Stimulated activated CD4-positive, alpha-beta T cell treated with anti-CD3 and anti-CD28 coated beads, Interleukin-2, amount 100 ng/mL, for 24 hours (primary cell): ENCODE measurements at places on chromosomes 13 and 19.

DNA sequence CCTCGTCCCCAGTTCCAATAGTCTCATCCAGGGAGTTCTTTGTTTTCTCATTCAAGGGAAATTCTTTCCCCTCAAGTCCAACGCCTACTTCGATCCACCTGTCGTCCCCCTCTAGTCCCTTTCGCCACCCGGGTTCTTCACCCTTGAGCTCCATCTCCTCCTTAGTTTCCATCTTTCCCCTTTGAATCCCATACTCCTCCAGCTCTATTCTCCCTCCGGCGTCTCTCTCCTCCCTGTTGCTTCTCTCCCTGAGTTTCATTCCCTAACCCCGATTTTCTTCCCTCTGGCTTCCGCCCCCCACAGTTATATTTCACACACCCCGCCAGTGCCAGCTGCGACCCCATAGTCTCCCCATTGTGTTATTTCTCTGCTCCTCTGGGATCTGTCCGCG, 628 bp upstream of the SLC17A7 start:
- DNase-seq = no peak

DNA sequence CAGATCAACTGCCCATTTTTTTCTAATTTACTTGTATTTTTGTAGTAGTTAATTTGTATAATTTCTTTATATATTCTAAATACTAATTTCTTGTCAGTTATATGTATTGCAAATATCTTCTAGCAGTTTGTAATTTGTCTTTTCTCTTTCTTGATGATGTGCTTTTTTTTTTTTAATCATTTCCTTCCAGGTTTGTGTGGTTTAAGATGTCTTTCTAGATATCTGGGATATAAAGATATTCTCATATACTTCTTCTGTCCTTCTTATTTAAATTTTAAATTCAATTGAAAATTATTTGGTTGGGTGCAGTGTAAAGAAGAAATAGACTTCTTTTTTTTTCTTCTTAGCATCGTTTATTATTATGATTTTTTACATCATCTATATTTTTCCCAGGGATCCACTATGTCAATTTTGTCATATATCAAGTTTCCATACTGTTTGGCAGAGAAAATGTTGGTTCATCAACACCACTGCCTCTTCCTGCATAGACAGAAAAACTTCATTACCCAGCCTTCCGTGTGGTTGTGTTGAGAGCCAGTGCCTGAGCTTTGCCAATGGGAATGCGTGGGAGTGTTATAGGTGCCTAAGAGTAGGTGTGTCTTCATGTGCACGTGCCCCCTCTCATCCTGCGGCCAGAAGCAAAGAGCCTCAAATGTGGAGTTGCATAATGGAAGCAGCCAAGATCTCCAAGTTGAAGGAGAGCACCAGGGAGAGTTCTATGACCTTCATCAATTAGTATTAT, 15.8 kb downstream of the CPB2 start:
- DNase-seq = no peak

GRCh38 chr13:81781471-81781870, 1440.5 kb upstream of the SPRY2 start:
- no peak for DNase-seq

DNA sequence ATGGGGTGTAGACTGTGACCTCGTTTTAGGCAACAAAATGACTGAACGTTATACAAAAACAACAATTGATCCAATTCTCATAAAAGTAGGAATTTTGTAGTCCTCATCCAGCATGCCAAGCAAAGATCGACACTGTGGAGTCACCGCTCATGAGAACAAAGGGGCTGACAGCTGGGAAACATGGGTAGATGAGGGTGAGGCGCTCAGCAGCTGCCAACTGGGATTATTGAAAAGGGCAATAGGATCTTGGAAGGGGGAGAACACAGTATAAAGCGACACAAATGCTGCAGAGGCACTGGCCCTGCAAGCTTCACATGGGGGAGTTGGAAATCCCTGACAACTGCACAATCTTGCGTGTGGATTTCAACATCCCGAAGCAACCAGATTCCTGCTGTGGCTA, 5.4 kb upstream of the ZNF765 start:
- no peak for DNase-seq

GRCh38 chr19:41918653-41919244, 9.5 kb downstream of the ERFL start:
- no peak for DNase-seq

- DNase-seq = no peak
Observed at GRCh38 chr19:3025549-3025886, 3.6 kb downstream of the TLE2 start.

- DNase-seq = no peak
Observed at GRCh38 chr13:101111894-101112293, 304.4 kb downstream of the NALCN start.

DNA sequence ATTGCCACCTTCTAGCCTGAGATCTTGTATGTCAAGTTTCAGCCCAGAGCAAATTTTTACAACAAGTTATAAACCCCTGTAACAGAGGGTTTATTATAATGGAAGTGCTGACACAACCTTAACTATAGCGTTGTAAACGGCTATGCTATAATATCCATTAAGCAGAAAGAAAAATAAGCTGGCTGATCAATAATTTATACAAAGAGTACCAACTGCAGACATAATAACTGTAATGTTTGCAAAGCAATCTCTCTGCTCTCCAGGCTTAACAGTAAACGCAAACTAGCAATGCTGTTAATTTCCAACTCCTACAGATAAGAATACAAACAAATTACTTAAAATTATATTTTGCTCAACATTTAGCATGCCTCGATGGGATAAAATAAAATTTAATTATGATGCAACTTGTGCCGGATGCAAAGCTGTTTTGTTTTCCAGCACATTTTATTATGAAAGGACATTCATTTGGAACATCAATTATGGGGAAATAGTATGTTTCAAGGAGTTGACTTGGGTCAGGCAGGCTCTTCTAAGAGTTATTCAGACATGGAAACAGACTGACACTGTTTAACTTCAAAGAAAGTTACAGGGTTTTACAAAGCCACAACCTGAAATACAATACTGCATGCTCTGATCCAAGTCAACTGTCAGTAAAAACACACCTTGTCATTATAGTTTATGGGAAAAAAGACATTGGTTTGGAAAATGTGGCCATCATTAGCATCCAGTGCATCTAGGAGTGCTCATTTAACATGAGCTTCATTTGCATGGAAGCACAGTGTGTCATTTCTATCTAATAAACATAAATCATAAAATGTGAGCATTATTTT, 6.6 kb upstream of the DACH1 start:
- DNase-seq = no peak

DNA sequence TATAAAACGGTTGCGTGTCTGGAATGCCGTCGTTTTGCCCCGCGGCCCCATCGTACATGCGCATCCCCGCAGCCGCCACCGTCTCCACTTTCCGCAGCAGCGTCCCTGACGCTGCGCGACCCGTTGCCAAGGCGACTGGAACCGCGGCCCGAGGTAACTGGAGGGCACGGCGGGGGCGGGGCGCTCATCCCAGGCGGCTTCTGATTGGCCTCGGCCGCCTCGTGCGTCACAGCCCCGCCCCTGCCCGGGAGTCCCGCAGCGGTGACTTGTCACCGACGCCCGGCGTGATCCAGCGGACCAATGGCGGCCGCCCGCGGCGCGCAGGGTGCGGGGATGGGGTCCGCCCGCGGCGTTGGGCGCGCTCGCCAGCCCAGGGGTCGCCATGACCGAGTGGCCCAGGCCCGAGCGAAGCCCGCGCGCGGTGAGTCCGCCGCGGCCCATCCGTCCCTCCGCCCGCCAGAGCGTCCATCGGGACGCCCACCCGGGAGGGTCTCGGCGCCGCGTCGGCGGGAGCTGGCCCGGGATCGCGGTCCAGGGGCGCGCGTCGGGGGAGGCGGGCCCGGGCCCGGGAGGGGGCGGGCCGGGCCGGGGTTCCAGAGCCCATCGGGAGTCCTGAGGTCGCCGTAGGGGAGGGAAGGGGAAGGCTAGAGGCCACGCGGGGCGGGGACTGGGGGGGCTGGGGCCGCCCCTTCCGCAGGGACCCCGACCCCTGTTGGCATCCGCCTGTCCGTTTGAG, at the start of gene ZSCAN1:
ZSCAN1 (plus strand) TSS at position 285 of the 736 bp plus-strand sequence. CDS start 3,812 bp downstream, outside the sequence.
- no peak for DNase-seq

DNA sequence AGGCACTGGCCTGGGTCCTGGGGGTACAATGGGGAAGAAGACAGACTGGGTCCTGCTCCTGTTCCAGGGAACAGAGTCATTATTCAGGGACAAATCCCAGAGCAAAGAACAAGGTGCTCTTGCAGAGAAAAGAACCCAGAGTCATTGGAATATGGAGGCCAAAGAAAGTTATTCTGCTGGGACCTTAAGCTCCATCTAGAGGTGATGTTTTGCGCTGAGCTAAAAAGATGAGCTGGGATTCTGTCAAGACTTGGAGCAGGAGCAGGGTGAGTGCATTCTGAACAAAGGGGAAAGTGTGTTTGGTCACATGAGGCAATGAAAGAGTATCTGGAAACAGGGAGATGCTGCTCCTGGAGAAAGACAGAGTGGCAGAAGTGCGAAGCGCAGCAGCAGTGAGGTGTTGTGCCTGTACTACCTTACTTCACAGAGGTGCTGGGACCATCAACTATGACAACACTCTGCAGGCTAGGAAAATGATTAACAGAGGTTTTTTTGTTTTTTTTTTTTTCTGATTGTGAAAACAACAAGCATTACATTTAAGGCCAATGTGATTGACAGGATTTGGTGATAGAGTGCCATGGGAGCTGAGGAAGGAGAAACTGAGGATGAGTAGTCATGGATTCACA, 95.3 kb upstream of the TNFSF11 start:
- DNase-seq = no peak

DNA sequence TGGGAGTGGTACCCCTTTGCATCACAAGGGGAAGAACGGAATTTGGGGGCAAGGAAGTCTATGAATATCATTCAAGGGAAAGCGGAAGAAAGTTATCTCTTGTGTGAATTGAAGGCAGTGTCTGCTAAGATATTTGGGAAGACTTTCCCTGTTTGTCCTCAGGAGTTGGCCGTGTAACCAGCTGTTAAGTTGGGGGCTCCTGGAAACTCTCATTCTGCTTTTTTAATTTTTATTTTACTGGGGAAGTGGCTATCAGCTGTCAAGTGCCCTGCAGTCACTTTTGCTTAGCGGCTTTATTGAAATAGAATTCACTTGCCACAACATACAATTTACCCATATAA, 2.9 kb downstream of the UPF1 start:
- no peak for DNase-seq

DNA sequence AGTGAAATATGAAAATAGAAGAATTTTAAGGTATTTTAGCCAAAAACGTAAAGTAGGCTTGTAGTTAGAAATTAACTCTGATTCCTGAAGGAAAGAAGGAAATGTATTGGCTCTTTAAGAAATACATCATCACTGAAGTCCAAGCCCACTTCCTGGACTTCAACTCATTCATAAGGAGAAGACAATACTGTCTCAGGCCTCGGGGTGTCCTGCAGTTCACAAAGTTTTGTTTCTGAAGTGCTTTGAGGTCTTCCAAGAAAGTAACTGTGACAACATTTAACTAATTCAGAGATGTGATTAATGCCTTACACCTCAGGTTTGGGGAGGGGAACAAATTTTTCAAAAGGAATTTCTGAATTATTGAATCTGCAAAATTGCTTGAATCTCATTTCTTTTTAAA, 65.8 kb upstream of the STARD13 start:
- DNase-seq = no peak

- no peak for DNase-seq
Observed at GRCh38 chr13:63010072-63010658, 1594.5 kb upstream of the PCDH20 start.

GRCh38 chr13:76157926-76158325, 521.8 kb downstream of the LMO7 start:
- DNase-seq = no peak

- no peak for DNase-seq
Observed at GRCh38 chr13:51549050-51549449, 35.2 kb upstream of the WDFY2 start.

DNA sequence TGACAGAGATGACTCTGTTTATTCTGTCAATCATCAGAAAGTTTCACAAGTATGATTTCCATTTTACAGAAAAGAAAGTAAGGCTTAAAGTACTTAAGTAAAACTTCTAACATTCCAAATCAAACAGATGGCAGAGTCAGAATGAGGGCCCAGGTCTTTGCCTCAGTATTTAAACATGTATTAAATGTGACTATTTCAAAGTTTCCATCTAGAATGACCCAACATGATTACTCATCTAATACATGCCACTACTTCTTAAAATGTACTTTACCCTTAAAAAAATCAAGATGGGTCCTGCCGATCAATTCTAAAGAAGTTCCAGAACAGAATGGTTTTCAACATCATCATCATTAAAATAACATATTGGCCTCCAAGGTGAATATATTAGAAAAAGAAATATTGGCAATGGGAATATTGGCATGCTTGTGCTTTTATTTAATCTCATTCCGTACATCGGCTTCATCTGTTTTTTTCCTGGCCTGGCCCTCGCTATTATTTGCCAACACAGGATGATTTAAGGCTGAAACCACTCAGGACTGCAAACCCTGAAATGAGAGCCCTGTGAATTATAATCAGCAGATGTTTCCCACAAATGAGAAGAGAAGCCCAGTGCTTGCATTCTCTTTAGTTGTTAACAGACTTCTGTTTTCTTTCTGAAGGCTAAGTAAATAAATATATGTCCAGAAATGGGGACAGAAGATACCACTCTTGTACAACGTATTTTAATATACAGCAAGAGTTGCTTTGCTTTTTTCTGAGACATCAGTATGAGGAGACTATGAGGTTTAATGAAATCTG, 340.0 kb downstream of the DNAJC15 start:
- DNase-seq = no peak

- no peak for DNase-seq
Observed at GRCh38 chr13:110869805-110870706, 44.8 kb downstream of the ANKRD10 start.

- peak; percentile 20 for DNase-seq
Observed at GRCh38 chr13:100394005-100394695, 194.4 kb downstream of the GGACT start.

GRCh38 chr13:32079587-32079986, 48.0 kb downstream of the FRY start:
- DNase-seq = no peak

- no peak for DNase-seq
Observed at GRCh38 chr13:31896427-31896826, 135.1 kb upstream of the FRY start.

GRCh38 chr13:25494698-25495411, 123.1 kb downstream of the ATP8A2 start:
- no peak for DNase-seq

DNA sequence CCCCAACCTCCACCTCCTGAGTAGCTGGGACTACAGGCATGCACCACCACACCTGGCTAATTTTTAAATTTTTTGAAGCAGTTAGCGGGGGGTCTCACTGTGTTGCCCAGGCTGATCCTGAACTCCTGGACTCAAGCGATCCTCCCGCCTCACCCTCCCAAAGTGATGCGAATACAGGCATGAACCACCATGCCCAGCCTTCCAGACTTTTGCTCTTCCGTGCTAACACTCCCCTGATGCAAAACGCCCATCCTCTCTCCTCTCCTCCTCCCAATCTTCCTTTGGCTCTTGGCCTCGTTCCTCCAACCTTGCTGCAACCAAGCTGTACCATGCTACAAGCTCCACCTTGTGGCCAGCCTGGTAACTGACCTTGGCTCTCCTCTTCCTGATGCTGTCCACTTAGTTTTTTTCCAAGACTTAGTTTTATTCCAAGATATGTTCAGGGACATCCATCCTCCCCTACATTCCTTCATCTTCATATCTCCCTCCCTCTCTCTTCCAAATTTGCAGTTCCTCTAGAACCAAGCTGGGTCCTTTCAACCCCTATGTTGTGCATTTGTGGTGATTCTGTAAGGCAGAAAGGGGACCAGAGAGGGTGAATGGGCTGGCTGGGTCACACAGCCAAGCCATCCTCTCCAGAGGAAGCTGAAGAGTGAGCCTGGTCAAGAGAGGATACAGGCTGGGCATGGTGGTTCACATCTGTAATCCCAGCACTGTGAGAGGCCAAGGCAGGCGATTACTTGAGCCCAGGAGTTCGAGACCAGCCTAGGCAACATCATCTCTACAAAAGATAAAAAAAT, 32.8 kb downstream of the TINCR start:
- peak; percentile 26 for DNase-seq
